EL (cell line): ENCODE measurements at places on chromosomes 13 and 19.
A peak's percentile ranks its signal among the peaks of the same experiment; 100 is the strongest.

DNA sequence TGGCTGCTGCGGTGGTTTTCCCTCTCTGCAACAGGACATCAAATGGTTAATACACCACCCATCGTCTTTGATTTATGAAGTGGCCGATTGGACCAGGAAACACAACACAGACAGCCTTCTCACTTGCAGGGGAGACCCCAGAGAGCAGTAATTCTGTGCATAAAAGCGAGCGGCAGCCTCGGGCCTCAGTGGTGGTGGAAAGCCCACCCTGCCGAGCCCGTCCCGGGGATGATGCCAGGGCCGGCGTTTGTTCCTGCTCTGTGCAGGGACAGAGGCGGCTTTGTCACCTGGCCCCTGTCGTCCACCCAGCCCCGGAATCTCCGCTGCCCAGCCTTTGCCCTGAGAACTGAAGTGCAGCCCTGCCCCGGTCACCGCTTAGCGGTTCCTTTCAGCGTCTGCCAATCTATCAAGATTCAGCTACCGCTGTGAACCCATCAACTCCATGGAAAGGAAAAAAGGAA, 184.4 kb downstream of the TSHZ3 start:
- no peak for DNase-seq

- no peak for DNase-seq
These were observed 26.9 kb downstream of the MZT1 start for GRCh38 chr13:72700509-72700908.

- DNase-seq = peak; percentile 2
These were observed 2220.8 kb upstream of the PCDH20 start for GRCh38 chr13:63636316-63636993.

DNA sequence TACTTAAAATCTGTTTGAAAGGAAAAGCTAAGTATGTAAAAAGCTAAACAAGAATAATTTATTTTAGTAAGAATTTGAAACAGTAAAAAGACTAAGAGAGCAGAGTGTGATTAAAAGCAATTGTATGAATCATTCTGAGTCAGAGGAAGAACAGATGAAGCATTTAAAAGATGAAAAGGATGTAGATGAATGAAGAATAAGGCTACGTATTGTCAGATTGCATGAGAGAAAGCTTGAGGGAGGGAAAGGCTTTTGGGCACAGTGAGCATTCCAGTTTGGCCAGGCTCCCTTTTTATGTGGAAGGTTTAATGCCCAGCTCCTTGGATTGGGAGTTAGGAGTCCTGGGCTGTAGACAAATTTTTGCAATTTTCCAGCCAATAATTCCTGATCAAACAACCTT, 117.7 kb downstream of the FREM2 start:
- DNase-seq = no peak

GRCh38 chr19:33862981-33863380, 66.3 kb downstream of the KCTD15 start:
- DNase-seq = no peak

DNA sequence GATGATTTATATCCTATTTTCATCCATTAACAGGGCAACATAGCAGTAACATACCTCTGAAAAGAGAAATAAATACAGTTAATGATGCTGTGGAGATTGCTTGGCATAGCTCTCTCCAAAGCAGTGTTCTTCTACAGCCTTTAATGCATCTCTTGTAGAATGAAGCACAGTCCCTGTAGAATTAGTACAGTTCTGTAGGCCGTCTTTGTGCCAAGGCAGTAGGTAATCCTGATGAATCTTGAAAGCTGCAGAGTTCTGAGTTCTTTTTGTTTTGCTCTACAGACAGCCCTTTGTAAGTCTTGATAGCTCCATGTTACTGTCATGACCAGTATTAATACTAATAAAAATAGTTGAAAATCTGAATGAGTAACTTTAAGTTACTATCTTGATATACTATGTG, 184.2 kb downstream of the MAB21L1 start:
- DNase-seq = no peak

- no peak for DNase-seq
These were observed 65.3 kb downstream of the DCT start for GRCh38 chr13:94414141-94414540.

DNA sequence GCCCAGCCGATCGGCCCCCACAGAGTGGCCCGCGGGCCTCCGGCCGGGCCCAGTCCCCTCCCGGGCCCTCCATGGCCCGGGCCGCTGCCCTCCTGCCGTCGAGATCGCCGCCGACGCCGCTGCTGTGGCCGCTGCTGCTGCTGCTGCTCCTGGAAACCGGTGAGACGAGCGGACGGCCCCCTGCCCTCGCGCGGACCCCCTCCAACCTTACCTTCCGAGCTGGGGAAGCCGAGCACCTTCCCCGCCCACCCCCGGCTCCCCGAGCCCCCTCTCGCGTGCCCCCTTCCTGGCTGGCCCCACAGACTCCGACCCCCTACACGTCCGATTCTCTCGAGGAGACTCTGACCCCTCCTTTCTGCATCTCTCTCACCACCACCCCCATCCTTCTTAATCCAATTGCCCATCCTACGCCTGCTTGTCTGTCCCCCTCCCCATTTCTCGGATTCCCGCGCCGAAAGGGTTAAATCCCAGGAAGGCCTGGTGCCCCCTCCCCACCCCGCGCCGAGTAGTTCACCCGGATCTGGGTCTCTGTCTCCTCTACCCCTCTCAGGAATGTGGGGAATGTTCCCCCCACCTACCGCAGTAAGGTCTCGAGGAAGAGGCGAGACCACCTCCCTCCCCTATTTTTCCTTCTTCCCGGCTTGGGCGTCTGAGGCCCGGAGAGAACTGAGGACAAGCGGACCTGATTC, 502 bp downstream of the NECTIN2 start:
- peak; percentile 45 for DNase-seq

DNA sequence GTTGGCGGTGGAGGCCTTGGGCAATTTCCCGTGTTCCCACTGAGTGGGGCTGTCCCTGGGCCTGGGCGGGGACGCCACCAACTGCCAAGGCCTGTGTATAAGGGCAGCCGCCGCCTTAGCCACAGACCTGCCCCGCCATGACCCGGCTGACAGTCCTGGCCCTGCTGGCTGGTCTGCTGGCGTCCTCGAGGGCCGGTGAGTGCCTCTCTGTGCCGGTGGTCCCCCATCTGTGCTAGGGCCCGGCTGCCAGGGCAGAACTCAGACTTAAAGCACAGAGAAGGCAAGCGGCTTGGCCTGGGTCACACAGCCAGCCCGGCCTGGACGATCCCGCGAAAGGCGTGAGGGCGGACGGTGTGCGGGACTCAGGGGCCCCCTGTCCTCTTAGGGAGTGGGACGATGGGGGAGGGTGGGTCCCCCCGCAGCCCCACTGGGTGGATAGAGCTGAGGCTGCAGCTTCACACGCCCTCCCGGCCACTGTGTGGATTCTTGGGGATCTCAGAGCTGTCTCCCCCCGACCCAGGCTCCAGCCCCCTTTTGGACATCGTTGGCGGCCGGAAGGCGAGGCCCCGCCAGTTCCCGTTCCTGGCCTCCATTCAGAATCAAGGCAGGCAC, at the start of gene AZU1:
TSS of gene AZU1 (plus strand) at position 128 of the 612 bp plus-strand sequence. CDS start at position 138, 10 bp downstream.
- DNase-seq = no peak

DNA sequence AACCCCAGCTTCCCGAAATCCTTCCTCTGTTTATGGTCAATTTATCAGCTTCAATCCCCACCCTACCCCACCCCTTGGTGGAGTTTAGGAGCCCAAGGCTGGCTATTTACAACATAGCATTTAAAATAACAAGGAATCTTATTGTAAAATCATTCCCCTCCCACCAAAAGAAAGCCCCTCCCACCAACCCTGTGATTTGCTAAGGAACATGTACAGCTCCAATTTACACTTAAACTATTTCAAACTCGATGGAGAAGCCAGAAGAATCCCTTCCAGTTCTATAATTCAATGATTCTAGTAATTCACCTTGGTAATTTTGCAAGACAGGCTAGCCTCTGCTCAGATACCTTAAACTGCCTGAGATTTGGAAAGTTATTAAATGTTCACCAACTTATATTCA, 3.0 kb downstream of the LATS2 start:
- DNase-seq = peak; percentile 55

- DNase-seq = no peak
These were observed 205.5 kb downstream of the USP12 start for GRCh38 chr13:26965952-26966700.

GRCh38 chr19:6362027-6362350, 658 bp downstream of the CLPP start:
- DNase-seq = peak; percentile 23

DNA sequence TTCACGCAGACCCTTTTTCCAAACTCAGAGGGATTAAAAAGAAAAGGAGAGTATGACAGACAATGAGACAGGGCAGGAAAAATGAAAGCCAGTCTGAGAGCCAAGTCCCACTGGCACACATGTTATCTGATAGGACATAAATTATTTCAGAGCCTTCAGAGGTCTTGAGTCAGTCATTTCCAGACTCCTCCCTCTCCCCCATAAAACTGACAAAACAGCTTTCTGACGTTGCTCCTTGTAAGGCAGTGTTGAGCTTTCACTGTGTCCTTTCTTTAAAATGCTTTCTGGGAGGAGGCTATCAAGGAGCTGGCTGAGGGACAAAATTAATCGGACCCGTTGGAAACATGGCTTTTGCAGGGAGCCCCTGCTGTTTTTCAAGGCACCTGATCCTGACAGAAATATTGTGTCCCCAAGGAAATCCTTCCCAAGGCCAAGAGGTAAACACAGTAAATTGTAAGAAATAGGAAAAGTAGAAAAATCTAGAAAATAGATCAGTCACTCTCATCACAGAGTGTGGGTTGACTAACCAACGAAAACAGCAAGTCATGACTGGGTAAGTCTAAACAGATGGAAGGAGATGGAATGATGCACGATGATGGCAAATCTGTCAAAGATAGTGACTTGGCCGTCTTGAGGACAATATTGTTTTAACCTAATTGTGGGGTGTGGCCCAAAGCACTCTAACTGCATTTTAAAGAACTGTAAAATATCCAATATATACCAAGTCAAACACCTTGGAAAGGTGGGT, 89.7 kb downstream of the DCT start:
- DNase-seq = no peak

DNA sequence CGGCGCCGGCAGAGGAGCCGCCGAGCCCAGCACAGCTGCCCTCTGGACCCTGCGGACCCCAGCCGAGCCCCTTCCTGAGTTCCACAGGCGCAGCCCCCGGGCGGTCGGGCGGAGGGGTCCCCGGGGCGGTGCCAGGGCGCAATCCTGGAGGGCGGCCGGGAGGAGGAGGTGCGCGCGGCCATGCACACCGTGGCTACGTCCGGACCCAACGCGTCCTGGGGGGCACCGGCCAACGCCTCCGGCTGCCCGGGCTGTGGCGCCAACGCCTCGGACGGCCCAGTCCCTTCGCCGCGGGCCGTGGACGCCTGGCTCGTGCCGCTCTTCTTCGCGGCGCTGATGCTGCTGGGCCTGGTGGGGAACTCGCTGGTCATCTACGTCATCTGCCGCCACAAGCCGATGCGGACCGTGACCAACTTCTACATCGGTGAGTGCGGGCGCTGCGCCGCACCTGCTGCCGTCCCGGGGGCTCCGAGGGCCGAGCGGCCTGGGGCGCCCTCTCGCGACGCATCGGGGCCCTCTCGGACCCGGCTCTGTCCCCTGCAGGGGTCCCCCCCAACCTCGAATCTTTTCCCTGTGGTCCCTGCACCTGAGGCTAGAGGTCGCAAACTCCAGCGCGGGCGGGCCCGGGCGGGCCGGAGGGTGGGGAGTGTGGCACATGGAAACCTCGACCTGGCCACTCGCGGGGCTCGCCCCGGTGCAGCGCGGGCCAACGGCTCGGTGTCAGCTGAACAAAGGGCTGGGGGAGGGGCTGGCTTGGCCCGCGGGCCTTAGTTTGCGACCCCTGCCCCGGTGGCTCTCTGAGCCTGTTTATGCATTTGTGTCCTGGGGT, at the start of gene KISS1R:
TSS of gene KISS1R (plus strand) at position 11 of the 829 bp plus-strand sequence. CDS start at position 181, 170 bp downstream.
- no peak for DNase-seq

DNA sequence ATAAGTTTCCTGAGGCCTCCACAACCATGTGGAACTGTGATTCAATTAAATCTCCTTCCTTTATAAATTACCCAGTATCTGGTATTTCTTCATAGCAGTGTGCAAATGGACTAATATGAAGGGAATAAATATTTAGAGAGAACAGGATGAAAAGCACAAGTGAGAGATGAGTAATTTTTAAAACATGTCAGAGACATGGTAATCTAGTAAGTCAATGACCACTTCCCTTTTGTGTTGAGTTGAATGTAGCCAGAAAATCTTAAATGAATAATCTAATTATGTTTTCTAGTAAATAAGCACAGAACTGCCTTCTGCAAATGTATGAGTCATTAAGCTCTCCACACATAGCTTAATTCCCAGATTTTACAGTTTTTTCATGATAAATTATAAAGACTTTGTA, 524.1 kb upstream of the SLITRK5 start:
- no peak for DNase-seq
